ENCODE measurements at places on chromosomes 3 and 15.

GRCh38 chr3:3927965-3928364 is 128.7 kb downstream of the LRRN1 start:
- DNase-seq, result no peak

GRCh38 chr3:17412950-17413530 is 329.4 kb downstream of the TBC1D5 start:
- DNase-seq, result peak; percentile 7

DNA sequence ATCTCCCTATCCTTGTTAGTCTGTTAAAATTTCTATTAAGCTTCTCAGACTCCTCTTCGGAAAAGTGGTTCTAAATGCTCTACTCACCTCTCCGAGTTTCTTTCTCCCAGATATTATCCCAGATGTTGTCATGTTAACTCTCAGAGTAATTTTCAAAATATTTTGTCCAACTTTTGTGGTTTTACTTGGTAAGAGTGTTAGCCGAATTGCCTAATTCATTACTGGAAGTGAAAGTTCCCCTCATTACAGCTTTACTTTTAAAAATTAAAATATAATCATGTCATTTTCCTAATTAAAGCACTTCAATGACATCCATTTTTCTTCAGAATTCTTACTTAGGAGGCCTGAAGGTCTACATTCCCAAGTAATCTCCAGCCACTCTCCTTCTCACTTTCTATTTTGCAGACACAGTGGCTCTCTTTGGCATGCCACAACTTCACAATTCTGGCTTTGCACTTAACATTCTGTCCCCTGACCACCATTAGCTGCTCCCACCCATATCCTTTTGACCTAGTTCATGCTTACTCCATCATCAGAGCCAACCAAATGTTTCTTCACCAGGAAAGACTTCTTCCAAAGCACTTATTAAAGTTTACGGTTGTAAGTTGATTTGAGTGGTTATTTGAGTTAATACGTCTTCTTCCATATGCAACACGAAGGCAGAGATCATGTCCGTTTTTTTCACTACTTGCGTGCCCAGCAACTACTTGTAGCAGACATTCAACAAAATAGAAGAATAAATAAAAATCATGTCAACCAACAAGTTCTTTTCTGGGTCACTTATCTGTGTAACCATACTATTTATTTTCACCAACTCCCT is 10.2 kb upstream of the TIPARP start:
- no peak for DNase-seq

GRCh38 chr3:53111822-53112221 is 18.4 kb downstream of the RFT1 start:
- no peak for DNase-seq

- no peak for DNase-seq
These were observed 661.2 kb downstream of the SQOR start for GRCh38 chr15:46296002-46296401.

- DNase-seq, result no peak
These were observed 32.7 kb downstream of the UBXN7 start for GRCh38 chr3:196399485-196399945.

GRCh38 chr3:13873818-13874217 is 6.1 kb downstream of the WNT7A start:
- no peak for DNase-seq

DNA sequence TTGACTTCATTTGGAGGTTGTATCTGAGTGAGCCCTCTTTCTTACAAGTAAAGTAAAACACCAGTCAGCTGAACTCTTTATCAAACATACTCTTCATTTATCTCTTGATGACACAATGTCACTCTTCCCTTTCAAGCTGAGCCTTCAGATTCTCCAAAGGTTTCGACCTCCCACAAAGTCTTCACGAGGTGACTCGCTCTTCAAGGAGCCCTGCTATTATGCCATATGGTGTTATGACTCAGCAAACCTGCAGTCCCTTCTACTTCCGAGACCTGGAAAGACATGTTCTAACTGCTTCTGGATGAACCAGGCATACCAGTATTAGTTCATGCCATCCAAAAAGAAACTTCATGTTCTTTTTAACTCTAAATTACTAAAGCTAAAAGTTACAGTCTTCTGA is 23.1 kb downstream of the AADAC start:
- no peak for DNase-seq

GRCh38 chr3:126535636-126536035 is 11.7 kb downstream of the CHST13 start:
- no peak for DNase-seq

DNA sequence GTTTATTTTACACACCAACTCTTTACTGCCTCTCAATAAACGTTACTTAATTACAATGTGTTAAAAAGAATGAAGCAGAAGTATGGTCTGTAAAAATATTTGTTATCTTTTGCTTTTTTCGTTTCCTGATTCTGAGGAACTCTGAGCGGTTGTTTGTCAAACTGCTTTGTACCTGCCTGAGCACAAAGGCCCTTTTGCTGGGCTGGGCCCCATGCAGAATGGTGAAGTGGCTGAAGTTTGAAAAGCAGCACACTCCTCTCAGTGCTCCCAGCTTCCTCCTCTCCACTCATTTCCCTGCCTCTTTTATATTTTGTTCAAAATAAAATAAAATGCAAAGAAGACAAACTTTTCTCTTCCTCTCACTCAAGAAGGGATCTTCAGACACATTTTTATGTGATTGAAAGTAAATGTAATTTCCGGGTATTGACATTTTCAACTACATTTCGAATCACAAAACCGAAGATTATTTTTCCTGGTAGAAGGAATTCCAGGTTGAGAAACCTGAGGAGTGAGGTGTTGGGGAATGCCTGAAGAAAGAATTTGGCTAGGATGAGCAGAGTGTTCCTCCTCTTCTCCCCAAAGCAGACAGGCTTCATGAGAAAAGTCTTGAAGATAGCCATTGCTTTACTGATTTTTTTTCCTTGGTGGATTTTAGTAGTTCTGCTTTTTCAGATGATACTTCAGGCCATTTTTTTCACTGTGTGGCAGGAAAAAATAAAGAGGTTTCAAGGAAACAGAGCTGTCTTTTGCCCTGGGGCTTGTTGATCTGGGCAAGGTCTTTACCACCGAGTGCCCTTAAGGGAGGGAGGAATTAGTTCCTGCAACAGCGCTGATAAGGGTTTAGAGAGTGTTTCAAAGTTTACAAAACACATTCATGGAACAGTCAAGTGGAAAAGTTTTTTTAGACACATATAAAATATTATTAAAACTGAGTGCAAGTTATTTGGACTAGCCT is 229.8 kb downstream of the NFKBIZ start:
- no peak for DNase-seq

DNA sequence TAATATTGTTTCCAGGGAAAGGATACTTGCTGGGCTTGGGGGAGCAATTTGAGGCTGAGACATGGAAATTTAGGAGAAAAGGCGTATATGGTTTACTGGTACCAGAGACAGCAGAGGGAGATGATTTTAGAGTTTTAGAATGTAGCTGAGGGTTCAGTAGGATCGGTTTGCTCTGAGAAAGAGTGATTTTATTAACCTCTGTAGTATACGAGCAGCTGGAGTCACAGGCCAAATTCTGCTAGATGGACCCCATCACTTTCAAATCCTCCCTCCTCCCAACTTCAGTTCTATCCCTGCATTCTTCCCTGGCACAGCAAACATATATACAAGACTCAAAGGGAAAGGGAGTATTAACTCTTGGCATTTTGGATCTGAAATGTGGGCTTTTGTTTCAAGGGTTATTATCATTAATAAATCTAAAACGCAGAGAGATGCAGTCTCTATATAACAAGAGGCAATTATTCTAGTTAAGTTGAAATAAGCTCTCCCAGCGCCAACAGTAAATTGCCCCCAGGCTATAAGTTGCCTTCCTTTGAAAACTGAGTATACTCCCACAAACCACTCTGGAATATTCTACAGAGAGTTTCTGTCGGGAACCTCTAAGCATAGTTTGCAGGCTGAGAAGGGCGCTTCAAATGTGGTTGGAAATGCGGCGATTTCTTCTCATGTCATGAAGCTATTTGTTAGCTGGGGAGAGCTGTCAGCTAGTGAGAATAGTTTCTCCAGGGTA is 5.4 kb downstream of the CRABP1 start:
- no peak for DNase-seq

- DNase-seq, result peak; percentile 42
These were observed at the start of gene MUSTN1 for GRCh38 chr3:52834871-52835501. Gene MUSTN1, minus strand, starts transcription at chr3:52835019. Its CDS starts 71 bp downstream, at chr3:52834948.

DNA sequence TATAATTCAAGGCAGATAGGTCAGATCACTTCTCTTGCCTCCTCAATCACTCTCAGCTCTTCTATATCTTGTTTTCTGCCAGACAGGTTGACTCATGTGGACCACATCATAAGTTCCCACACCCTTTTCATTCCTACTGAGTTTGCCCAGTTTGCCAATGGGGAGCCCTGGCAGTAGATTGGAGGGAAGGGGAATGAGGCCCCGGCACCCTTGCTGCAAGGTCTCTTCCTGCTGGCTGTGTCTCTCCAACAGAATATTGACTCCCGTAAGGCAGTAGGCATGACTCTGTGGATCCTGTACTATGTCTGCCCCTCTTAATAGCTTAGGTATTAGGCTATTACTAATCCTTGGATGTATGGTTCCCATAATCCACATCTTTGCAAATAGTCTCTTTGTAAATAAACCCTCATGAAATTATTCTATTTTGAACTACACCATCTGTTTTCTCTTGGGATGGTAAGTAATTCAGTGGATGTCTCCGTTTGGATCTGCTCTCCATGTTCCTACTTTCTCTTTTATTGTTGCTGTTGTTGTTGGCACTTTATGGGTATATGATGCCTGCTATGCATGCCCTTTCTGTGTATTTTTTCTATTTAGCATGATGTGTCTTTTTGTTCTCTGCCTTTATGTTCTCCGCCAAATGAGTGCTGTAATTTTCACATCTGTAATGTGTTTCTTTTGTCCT is 65.5 kb upstream of the DCBLD2 start:
- DNase-seq, result no peak

GRCh38 chr15:70799667-70800450 is 36.5 kb upstream of the UACA start:
- no peak for DNase-seq

Data from right kidney (tissue), 9 donors.